ENCODE measurements at places on chromosomes 13 and 19.

DNA sequence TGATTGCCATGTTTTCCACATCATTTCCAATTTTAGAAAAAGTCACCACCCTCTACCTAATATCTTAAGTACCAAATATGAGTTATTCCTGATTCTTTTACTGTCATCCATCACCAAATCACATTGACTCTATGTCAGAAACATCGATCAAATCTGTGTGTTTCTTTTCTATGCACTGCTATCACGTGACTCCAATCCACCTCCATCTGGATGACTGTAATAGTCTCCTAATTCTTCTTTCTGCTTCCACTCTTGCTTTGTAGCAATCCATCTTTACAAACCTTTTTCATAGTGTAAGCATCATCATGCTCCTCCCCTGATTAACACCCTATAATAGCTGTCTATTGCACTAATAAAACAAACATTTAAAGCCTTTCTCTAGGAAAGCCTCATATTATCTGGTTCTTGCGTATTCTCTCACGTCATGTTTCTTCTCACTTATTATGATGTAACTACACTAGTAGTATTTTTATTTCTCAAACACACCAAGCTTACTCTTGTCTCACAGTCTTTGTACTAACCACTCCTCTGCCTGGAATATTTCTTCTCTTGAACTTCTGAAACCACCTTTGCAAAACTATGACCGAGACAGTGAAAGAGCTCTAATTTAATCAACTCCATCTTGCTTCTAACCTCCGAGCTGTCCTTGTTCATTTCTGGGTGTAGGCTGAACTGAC is 10.7 kb upstream of the FPR3 start:
- DNase-seq: no peak

- DNase-seq: no peak
Observed at GRCh38 chr13:111527614-111528229, 207.3 kb downstream of the TEX29 start.

DNA sequence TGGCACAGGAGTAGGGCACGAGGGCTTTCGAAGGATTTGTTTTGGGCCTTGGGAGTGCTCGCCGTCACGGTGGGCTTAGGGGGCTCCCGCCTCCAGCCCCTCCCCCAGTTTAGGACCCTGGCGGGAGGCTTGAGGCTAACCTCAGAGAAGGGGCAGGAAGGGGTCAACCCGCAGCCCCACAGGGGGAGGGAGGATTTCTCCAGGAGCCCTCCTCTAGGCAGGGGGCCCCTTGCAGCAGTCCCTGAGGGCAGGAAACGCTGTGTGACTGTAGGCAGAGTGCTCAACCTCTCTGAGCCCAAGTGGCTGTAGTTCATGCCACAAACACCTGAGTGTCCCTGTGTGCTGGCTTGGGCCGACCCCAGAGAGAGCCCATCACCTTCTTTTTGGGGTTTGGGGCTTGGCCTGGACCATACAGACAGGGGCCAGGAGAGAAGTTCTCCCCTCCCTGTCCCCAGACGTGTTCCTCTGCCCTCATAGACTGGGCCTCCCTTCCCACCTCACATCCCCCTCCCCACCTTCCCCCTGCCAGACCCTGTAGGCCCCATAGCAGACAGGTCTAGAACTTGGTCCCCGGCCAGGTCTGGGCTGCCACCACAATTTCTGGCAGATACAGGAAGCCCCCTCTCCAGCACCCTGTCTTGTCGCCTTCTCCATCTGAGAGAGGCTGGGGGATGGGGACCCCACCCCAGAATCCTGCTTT is 8.1 kb downstream of the ISYNA1 start:
- no peak for DNase-seq

GRCh38 chr13:85816413-85816812 is 17.2 kb upstream of the SLITRK6 start:
- DNase-seq: no peak

- no peak for DNase-seq
Observed at GRCh38 chr19:10206226-10206885, 11.6 kb upstream of the DNMT1 start.

DNA sequence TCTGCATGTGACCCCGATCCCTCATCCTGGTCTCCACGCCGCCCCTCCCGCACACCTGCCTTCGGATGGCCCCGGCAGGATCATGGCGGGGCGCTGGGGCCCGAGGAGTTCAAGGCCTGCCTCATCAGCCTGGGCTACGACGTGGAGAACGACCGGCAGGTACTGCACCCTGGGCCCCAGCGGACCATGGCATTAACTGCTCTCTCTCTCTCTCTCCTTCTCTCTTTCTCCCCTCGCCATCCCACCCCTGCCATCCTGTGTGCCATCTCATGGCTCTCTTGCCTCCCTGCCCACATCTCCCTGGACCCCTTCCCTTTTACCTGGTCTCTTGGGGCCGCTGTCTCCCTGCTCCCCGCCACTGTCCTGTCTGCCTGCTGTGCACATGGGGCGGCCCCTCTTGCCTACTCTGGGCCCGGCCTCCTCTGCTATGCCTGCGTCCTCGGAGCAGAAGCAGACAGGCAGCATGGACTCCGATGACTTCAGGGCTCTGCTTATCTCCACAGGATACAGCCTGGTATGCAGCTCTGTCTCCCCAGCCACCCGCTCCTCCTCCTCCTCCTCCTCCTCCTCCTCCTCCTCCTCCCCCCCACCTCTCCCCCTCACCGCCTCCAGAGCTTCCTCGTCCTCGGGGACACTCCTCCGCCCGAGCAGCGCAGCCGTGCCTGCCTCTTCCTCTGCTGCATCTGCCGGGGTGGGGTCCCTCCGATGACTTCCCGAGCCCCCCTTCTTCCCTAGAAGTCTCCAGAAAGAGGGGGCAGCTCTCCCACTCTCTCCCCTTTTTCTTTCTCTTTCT is 16.2 kb downstream of the CAPN12 start:
- DNase-seq: no peak

GRCh38 chr19:42596391-42597072 is 1.8 kb upstream of the CEACAM8 start:
- DNase-seq: peak; percentile 25

DNA sequence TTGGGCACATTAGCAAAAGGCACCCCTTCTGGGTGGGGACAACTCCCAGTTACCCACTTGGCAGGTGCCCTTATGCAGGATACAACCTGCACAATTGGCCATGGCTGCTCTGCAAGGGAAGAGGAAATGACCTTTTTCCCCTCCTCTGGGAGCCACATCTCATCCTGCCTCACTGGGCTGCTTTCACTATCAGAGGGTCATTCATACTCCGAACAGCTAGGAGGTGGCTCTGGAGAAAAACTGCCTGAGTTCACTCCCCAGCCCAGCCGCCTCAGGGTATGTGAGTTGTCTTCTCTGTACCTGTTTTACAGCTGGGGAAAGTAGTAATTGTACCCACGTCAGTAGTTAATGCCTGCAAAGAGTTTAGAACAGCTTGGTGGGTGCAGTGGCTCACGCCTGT is 7.1 kb upstream of the ACTN4 start:
- no peak for DNase-seq

DNA sequence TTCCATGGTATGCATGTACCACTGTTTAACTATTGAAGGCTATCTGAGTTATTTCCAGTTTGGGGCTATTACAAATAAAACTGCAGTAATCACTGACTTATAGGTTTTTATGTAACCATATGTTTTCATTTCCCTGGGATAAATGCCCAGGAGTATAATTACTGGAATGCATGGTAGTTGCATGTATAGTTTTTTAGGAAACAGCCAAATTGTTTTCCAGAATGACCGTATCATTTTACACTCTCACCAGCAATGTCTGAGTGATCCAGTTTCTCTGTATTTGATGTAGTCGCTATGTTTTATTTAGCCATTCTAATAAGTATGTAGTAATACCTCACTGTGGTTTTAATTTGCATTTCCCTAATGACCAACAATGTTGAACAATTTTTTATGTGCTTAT is 42.0 kb downstream of the CYSLTR2 start:
- DNase-seq: no peak

DNA sequence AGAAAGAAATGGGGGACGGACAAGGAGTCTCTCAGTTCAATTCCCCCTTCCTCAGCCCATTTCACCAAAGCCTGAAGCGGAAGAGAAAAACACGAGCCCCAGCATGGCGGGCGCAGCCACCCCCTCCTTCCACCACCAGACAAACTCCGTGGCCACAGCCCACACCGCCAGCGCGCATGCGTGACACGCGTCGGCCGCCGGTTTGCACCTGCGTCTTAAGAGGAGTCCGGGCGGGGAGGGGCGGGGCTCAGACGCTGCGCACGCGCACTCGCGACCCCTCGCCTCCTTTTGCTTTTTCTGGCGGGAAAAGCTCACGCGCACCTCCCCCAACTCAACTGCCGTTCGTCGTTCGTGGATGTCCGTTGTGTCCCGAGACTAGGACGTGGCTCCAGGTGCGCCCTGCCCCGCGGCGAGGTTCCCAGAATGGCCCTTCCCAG is at the start of gene KASH5:
KASH5 (plus strand) TSS at position 314 of the 437 bp plus-strand sequence. CDS start 2,635 bp downstream, outside the sequence.
- peak; percentile 63 for DNase-seq

- no peak for DNase-seq
Observed at GRCh38 chr13:48831248-48831647, 144.5 kb upstream of the FNDC3A start.

GRCh38 chr19:58380037-58380661 is 681 bp downstream of the ZNF837 start:
- DNase-seq: no peak

GRCh38 chr13:27830010-27830409 is 37.7 kb downstream of the GSX1 start:
- peak; percentile 13 for DNase-seq

- DNase-seq: no peak
Observed at GRCh38 chr13:49023431-49023830, 47.7 kb downstream of the FNDC3A start.
